ENCODE measurements at places on chromosomes 1 and 21.

GRCh38 chr21:32347977-32348376, 44.8 kb downstream of the URB1 start:
- DNase-seq = no peak

DNA sequence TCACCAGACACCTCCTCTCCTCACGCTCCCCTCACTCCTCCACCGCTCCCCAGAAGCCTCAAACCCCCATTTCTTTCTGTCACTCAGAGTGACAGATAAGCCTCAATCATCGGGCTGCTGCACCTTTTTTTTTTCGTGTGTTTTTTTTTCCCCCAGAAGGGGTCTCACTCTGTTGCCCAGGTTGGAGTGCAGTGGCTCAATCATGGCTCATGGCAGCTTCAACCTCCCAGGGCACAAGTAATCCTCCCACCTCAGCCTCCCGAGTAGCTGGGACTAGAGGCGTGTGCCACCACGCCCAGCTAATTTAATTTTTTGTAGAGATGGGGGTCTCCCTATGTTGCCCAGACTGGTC, 1.2 kb upstream of the TMPRSS2 start:
- no peak for DNase-seq

GRCh38 chr1:15201849-15202551, 45.0 kb upstream of the FHAD1 start:
- DNase-seq = no peak

- no peak for DNase-seq
These were observed 27.6 kb upstream of the KCNE2 start for GRCh38 chr21:34336245-34336644.

DNA sequence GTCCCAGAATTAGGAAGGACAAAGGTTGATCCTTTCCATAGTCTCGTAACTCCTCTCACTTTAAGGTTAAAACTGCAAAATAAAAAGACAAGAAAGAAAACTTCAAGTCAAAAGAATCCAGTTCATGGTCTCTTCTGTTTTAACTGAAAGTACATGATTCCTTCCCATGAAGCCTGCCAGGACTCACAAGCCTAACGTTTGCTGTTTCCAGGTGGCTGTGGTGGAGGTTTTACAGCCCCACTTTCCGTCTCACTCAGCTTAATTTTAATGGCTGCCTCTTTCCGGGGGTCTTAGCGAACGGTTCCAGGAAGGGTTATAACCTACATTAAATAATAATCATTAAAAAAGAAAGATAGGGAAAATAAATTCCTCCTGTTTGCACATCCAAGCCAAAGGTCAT, 136.8 kb upstream of the SPAG17 start:
- no peak for DNase-seq

- no peak for DNase-seq
These were observed 79.8 kb downstream of the PKN2 start for GRCh38 chr1:88763649-88764406.

GRCh38 chr21:17128132-17128531, 384.7 kb upstream of the CXADR start:
- no peak for DNase-seq

GRCh38 chr21:45630876-45631275, 12.6 kb upstream of the PCBP3 start:
- DNase-seq = no peak

DNA sequence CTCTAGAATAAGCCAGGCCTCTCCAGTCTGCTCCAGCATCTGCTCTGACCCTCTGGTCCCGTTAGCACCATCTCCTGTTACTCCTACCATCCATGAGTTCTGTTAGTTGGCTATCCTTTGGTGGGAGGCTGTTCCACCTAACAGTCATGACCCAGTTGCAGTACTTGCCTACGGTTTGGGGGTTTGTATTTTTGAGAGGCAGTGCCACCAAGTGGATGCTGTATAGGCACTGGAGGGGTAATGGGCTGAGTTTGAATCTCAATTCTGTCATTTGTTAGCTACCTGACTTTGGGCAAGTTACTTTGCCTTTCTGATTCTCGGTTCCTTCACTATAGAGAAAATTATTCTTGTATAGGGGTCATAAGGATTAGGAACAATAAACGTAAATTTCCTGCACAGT, 12.1 kb upstream of the C8B start:
- no peak for DNase-seq

GRCh38 chr1:66119148-66119547, 326.5 kb downstream of the PDE4B start:
- no peak for DNase-seq

- DNase-seq = no peak
These were observed 2032.3 kb downstream of the MRPL39 start for GRCh38 chr21:23574932-23575331.

- DNase-seq = no peak
These were observed 5.0 kb upstream of the RWDD3 start for GRCh38 chr1:95229037-95229436.

- DNase-seq = no peak
These were observed 18.4 kb downstream of the LORICRIN start for GRCh38 chr1:153277852-153278251.

GRCh38 chr1:10374442-10374860, 24.4 kb upstream of the PGD start:
- DNase-seq = no peak

GRCh38 chr21:35528116-35529042, 479.3 kb upstream of the RUNX1 start:
- DNase-seq = peak; percentile 4

- DNase-seq = no peak
These were observed 187.0 kb upstream of the USP24 start for GRCh38 chr1:55402142-55402541.

GRCh38 chr1:229035748-229036082, 235.2 kb upstream of the RAB4A start:
- DNase-seq = no peak

DNA sequence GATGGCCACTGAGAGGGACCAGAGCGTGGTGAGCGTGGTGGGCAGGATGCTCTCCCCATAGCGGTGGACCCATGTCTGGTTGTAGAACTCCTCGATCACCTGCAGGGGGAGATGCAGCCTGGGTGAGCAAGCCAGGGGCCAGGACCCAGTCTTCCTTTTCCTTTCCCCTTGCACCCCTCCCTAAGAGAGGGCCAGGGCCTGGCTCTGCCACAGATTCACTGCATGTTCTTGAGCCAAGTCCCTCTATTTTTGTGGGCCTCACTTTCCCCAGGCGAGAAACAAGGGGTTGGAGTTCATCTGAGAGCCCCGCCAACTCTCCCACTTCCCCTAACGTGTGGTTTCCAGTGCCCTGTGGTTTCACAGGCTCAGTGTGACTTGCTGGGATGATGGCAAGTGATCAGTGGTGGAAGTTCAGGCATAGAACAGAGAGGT, 27.5 kb downstream of the SLC2A1 start:
- peak; percentile 44 for DNase-seq

DNA sequence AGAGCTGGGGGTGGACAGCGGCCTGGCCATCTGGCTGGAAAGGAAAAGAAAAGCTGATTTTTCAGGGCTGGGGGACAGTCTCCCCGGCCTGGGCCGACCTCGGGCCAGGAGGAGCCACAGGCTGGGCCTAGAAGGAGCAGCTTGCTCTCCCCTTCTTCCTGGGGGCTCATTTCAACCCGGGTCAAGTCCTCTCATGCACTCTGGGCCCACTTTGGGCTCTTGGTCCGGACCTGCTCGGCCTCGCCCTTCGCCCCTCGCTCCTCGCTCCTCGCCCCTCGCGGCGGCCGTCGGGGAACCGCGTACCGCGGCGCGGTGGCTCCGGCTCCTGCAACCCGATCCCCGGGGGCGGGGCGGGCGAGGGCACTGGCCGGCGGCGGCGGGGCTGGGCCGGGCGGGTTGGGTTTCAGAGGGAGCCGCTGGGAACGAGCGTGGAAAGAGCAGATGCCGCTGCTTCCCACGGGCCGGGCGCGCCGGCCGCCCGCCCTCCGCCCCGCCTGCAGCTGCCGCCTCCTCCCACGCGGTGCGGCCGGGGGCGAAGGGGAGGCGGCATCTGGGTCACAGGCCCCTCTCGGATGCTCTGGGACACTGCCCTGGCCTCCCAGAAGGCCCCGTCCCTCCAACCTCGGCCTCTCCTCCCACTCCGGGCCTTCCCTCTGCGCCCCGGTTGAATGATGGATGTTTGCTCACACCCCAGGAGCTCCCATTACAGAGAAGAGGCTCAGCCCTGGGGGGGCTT, 6.6 kb downstream of the HEYL start:
- DNase-seq = no peak

GRCh38 chr1:181179987-181180365, 91.5 kb downstream of the IER5 start:
- no peak for DNase-seq

- no peak for DNase-seq
These were observed 21.7 kb downstream of the PDXK start for GRCh38 chr21:43740497-43741156.

DNA sequence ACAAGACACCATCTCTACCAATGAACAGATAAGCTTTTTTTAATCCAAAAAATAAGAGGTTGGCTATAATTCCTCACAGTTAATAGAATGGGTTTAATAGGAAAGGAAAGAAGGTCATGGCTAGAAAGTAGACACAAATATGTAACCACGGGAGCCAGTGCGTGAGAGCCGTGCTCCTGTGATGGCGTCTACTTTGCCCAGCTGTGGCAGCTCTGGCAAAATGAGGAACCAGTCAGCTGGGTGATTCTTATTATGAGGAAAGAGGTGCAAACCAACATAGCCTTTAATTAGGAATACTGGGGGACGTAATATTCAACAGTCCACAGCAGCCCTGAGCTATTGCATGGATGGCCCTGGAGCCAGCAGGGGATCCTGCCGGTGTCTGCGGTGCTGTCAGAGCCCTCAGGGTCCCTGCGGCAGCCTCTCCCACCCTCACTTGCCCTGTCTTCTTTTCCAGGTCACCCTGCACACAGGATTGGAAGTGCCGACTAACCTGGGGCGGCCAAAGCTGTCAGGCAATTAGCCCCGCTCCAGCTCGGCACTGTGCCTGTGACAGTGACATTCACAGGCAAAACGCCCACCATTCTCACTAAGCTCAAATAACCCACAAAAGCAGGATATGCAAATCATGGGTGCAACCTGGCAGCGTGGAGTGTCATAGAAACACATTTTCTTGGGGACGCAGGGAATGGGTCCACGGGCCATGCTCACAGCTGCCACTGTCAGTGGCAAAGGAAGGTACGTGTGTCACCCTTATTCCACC, 25.9 kb upstream of the GNPAT start:
- DNase-seq = no peak

DNA sequence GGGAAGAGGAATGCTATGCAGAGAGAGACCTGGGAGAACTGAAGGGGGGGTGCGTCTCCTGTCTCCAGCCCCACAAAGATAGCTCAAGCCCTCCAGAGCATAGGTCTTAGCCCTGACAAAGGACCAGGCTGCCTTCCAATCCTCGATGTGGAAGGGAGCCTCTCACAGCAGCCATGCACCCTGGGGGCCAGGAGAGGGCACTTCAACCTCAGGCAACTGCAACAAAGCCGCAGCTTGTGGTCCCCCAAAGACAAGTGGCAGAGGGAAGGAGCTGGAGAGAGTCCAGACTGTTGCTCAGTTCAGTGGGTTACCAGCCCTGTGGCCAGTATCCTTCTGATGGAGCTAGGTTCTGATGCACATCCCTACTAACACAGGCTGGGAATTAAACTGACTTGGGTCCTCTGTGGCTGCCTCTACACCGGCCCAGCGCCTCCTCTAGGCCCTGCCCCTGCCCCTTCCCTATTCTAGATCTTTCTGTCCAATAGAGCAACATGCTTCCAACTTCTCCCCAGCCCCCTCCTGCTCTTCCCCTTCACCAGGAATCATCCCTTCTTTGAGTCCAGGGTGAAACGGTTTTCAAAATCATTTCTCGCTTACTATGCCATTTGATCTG, 100.7 kb upstream of the SPATA6 start:
- no peak for DNase-seq

- DNase-seq = no peak
These were observed 8.6 kb upstream of the EPHA2 start for GRCh38 chr1:16164213-16165072.

GRCh38 chr1:185096531-185096930, 51.2 kb downstream of the RNF2 start:
- no peak for DNase-seq

DNA sequence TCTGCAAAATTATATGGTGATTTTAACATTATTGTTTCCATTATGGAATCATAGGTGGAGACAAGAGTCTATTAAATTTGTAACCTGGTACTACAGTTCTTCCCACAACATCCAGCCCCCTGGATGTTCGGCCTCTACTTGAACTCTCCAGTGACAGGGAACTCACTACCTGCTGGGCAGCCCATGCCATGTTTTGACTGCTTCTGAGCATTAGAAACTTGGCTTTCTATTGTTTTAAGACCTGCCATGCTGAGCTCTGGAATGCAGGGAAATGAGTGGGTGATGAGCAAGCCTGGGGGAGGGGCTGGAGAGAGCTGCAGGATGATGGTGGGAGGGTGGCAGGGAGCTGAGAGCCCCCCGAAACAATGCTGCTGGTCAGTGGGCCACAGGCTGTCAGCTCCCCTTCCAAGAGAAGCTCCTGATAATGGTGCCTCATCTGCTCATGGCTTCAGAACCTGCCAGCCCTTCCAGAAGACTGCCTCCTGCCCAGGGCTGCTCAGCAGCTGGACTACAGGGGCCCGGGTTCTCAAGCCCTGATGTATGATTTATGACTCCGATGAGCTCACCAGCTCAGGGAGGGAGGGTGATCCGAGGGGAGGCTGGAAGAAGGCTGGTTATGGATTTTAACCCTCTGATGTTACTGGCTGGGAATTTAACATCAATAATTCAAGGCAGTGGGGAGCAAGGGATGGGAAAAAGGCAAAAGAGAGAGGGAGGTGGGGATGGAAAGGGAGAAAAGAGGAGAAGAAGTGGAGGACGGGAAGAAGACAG, 205.0 kb downstream of the HIVEP3 start:
- DNase-seq = no peak

GRCh38 chr1:11790880-11791715, 14.7 kb downstream of the MTHFR start:
- DNase-seq = no peak

- no peak for DNase-seq
These were observed 218.6 kb downstream of the CACNA1E start for GRCh38 chr1:181701891-181702290.

GRCh38 chr1:6497215-6497866, 5.9 kb upstream of the PLEKHG5 start:
- peak; percentile 48 for DNase-seq

- no peak for DNase-seq
These were observed 15.6 kb downstream of the TRAPPC10 start for GRCh38 chr21:44027607-44028286.

DNA sequence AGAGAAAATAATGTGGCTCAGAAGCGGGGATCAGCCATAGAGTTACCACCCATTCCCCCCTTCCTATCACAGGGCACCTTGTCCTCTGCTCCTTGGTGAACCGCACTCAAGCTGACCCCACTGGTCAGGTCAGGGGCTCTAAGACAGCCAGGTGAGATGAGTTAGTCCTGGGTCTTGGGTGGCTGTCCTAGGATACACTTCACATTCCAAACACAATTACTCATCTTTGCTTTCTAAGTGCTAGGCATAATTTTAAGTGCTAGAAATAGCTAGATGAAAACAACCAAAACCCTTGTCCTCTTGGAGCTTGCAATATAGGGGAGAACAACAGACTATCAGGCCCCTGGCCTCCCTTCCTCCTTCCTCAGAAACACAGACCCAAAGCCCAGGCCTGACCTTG, 7.8 kb upstream of the MUTYH start:
- no peak for DNase-seq

All from effector CD8-positive, alpha-beta T cell (primary cell).